Daoy (cell line): ENCODE measurements at places on chromosomes 16 and 17. TPM values are rescaled to one million over a fixed set of nuclear protein-coding genes. Genes with fewer than 3 reads are reported as not detected.

GRCh38 chr16:59683709-59684108 is 949.6 kb upstream of the GOT2 start:
- no peak for DNase-seq

DNA sequence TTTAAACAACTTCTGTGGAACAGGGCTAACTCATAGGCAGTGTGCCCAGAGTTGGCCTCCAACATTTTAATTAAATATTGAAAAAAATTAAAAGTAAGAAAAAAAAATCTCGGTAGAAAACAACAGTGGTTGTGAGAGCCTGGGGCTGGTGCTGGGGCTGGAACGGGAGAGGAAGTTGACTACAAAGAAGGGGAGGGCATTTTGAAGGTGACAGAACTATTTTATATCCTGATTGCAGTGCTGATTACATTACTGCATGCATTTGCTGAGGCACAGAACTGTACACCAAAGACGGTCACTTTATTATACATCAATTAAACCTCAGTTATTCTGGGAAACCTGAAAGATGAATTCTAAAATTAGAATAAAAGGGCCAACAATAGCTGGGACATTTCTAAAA is 142.5 kb downstream of the PARN start:
- DNase-seq, result peak; percentile 34

DNA sequence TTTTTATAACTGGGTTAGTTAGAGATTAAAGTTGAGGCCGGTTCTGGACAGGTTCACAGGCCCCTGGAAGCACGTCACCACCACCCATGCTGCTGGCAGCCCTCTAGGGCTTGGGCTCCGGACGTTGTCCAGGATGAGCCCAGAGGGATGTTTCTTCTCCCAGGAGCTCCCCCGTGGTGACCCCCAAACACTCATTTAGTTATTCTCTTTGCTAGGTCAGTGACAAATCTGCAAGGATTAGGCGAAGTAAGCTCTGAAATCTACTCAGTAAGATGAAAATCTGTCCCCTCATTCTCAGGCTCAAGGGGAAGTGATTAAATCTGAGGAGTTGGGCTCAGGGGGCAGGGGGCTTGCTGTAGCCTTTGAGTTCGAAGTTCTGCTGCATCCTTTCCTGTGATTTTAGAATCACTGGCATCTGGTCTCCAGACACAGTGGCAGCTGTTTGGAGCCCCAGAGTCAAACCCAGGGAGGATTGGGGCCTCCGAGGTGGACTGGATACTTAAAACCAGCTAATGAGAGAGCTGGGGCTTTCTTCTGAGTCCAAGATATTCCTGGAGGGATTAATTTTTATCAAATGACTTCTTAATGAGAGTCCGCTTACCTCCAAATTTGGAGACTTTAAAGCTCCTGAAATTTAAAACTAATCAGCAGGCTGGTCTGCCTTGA is 49.2 kb upstream of the HS3ST2 start:
- no peak for DNase-seq

Gene SLC5A10
- total RNA-seq, result 0.06 TPM in 1 of 2 replicates, not detected in the other

DNA sequence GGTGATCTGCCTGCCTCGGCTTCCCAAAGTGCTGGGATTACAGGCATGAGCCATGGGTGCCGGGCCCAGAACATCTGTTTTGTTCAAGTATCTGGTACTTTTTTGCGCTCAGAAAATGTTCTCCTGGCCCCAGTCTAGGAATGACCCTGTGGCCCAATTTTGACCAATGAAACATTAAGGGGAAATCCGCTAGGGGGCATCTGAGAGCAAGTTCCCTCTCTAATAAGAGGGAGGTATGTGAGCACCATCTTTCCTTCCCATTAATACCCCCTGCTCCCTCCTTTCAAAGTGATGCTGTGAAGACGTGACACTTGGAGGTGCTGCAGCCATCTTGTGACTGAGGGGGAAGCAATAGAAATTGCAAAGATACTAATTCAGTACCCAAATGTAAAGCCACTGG is 16.5 kb upstream of the CLEC3A start:
- DNase-seq, result peak; percentile 17

DNA sequence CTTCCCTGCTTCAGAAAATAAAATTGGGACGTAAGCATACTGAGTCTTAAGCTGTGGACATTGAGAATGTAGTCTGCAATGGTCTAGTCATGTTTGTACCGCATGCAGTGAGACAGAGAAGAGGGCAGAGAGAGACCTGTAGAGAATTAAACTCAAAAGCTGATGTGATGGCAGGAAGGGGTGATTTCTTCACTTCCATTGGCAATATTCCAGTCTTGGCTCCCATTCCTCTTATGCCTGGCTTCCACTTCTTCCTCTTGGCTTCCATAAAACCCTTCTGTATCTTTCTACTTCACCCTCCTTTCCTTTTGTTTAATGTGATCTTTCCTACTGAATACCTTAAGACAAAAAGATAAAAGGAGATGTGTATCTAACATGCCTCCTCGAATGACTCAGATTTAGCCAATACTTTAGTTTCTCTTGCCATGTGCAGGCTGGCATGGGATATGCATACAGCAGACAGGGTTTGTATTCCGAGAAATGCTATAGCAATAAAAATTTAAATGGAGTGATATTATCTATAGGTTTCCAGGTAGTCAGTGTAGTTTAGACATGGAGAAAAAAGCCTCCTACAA is 423.1 kb upstream of the DYNLRB2 start:
- DNase-seq, result no peak

GRCh38 chr16:57871456-57871855 is 69.2 kb upstream of the KIFC3 start:
- DNase-seq, result no peak

- no peak for DNase-seq
These were observed 7.9 kb upstream of the TMEM88 start for GRCh38 chr17:7846765-7847661.

- no peak for DNase-seq
These were observed 8.5 kb downstream of the ADGRG3 start for GRCh38 chr16:57676553-57677085.

GRCh38 chr17:27466743-27467375 is 10.6 kb downstream of the KSR1 start:
- peak; percentile 58 for DNase-seq

DNA sequence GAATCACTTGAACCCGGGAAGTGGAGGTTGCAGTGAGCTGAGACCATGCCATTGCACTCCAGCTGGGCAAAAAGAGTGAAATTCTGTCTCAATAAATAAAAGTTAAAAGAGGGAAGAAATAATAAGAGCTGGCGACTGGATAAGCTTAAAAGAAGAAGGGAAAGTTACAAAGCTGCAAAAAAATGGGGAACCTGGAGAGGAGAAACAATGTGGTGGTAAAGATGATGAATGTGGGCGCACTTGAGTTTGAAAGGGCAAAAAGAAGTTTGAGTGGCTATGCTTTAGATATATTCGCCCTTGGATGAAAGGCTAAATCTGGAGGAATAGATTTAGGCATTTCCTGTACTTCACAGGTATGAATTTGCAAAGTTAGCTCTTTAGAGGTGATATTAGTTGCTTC is 53.0 kb upstream of the YPEL2 start:
- no peak for DNase-seq

Gene OR1F1
- not detected in 2 replicates for total RNA-seq

Gene CPNE7
- 2.6 and 3.4 TPM in 2 replicates for total RNA-seq

Gene WBP2
- 17.8 and 21.8 TPM in 2 replicates for total RNA-seq
